Naive thymus-derived CD4-positive, alpha-beta T cell (primary cell): ENCODE measurements at places on chromosomes 1 and 21. TPM values are rescaled to one million over a fixed set of nuclear protein-coding genes. Genes with fewer than 3 reads are reported as not detected.

- DNase-seq, result no peak
Measured at GRCh38 chr1:230818367-230818766, 50.0 kb downstream of the C1orf198 start.

EPB41 gene
- 302 TPM for total RNA-seq

DNA sequence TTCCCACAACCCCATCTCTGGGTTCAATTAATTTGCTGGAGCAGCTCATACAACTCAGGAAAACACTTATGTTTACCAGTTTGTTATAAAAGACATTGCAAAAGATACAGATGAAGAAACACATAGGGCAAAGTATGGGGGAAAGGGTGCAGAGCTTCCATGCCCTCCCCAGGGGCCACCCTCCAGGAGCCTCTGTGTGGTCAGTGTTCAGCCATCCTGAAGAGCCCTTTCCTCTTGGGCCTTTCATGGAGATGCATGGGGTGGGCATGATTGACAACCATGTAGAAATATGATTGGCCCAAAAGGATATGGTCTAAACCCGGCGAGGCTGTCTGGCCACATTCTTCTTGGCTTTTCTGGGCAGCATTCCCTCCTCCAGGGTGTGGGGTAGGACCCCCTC lies 56.8 kb upstream of the PDE9A start:
- no peak for DNase-seq

- no peak for DNase-seq
Measured at GRCh38 chr1:2645143-2645542, 12.3 kb upstream of the MMEL1 start.

DNA sequence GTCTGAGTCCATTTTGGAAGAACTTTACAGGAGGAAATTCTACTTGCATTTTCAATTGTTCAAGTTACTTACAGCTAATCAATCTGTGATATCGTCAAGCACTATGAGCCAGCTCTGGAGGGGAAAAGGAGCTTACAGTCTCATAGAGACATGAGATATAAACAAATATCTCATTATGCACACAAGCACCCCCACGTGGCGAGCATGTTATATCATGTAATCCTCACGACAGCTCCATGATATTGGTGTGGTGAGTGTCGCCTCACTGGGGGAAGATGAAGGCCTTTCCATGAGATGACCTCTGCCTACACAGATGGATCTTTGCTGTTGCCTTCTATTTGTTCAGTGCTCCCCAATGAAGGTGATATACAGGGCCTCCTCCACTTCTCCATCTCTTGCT lies 34.6 kb downstream of the TNR start:
- no peak for DNase-seq

GRCh38 chr1:20476265-20477038 lies 9.6 kb downstream of the CAMK2N1 start:
- DNase-seq, result no peak

TPTE gene
- total RNA-seq, result not detected

DNA sequence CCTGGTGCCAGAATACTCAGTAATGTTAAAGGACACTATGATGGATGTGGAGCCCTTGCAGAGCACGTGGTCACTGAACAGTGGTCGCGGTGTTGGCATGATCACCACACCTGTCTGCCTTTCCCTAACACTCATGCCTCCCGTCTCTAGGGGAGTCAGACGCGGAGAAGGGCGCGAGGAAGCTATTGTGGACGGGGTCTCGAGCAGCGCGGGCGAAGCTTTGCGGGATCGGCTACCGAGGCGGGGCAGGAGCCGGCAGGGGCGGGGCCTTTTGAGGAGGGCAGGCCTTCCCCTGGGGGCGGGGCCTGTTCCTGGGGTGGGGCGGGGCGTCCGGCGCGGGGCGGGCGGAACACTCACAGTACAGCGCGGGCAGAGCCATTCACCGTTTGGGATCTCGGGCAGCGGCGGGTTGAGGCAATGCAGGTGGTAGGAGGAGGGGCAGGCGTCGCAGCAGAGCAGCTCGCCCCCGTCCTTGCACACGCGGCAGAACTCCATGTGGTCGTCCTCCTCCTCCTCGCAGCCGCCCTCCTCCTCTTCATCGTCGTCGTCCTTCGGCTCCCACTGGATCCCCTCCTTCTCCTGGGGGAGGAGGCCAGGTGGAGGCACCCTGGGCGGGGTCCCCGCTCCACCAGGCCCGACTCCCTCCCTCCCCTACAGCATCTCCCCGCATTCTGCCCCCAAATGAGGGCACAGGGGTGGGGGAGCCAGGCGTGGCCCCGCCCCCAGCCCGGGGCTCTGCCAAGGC lies 31.5 kb downstream of the CHD5 start:
- peak; percentile 58 for DNase-seq

GRCh38 chr1:58524353-58524945 lies 22.1 kb downstream of the OMA1 start:
- no peak for DNase-seq

- DNase-seq, result peak; percentile 33
Measured at GRCh38 chr1:67735806-67736627, 51.0 kb downstream of the GADD45A start.

DNA sequence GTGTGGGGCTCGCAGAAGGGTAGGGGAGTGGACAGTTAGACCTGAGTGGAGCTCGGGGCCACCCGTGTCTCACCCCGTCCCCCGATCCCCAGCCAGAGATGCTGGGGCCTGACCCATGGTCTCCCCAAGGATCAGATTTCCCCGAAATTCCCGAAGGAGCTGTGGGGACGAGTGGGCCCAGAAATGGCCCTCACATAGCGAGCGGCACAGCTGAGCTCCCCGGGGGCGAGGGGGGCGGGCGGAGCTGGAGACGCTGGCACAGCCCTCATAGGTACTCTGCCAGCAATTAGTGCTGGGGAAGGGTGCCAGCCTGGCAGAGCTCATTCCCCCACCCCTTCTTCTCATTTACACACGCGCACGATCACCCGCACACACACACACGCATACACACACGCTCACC lies 9.2 kb downstream of the CASZ1 start:
- no peak for DNase-seq

AADACL3 gene
- total RNA-seq, result not detected

- no peak for DNase-seq
Measured at GRCh38 chr1:13945856-13946255, 245.9 kb downstream of the PRDM2 start.

- DNase-seq, result no peak
Measured at GRCh38 chr1:174884038-174884437, 115.7 kb upstream of the CACYBP start.

CD34 gene
- total RNA-seq, result not detected

PPP1R15B gene
- total RNA-seq, result 175 TPM

DNA sequence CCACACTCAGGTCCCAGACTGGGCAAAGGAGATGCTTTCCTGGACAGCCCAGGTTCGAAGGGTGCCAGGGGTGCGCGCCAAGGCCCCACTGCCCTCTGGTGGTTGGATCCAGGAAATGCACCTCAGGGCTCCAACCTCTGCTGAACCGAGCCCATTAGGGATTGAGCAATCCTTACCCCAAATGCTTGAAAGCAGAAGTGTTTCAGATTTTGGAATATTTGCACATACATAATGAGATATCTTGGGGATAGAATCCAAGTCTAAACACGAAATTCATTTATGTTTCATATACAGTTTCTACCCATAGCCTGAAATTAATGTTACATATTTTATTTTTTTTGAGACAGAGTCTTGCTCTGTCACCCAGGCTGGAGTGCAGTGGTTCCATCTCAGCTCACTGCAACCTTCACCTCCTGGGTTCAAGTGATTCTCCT lies 57.4 kb downstream of the SLC9A1 start:
- peak; percentile 79 for DNase-seq
